Myocyte (in vitro differentiated cells): ENCODE measurements at places on chromosomes 16 and 17. TPM values are rescaled to one million over a fixed set of nuclear protein-coding genes. Genes with fewer than 3 reads are reported as not detected.
A peak's percentile ranks its signal among the peaks of the same experiment; 100 is the strongest.

GRCh38 chr17:15112846-15113617 is 152.1 kb downstream of the PMP22 start:
- no peak for DNase-seq

DNA sequence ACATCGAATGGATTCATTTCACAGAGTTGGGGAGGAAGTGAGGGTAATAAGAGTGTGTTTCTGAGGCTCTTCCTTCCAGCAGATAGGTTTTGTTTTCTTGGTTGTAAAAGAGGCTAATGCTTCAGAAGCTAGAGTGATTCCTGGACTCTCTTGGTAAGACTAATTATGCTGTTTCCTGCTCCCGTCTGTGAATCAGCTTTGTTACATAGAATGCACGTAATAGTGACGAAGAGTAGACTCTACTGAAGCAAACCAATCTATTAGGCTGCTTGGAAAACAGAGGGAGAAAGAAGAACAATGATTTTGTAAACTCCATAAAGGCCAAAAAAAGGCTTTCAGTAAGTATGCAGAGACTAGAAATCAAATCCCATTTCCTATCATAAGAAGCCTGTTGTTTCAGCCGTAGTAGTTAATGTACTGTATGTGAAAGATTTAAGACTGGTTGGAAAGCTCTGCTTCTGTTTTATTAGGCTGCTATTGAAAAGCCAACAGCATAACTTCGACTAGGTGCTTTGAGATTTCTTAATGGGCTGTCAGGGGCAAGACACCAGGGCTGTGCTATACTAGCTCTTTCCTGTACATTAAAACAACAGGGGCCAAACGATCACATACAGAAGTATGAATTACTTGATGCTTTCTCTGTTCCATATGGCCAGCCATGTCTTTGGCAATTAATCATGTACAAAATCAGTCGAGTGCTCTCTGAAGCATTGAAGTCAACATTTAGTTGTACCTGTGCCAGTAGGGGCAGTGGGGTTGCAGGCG is 219.0 kb downstream of the FTO start:
- no peak for DNase-seq

DNA sequence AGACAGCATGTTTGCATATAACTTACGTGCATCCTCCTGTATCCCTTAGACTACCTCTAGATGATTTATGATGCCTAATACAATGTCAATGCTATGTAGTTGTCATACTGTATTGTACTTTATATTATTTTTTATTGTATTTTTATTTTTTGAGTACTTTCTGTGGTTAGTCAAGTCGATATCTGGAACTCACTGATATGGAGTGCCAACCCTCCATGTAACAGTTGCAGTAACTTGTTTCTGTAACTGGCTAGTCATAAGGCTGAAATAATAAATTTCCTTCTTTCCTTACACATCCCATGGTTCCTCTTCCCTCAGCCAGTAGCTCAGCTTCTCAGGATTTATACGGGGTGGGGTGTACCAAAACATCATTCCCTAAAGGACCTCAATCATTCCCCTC is 23.5 kb downstream of the MPHOSPH6 start:
- DNase-seq: no peak

DNA sequence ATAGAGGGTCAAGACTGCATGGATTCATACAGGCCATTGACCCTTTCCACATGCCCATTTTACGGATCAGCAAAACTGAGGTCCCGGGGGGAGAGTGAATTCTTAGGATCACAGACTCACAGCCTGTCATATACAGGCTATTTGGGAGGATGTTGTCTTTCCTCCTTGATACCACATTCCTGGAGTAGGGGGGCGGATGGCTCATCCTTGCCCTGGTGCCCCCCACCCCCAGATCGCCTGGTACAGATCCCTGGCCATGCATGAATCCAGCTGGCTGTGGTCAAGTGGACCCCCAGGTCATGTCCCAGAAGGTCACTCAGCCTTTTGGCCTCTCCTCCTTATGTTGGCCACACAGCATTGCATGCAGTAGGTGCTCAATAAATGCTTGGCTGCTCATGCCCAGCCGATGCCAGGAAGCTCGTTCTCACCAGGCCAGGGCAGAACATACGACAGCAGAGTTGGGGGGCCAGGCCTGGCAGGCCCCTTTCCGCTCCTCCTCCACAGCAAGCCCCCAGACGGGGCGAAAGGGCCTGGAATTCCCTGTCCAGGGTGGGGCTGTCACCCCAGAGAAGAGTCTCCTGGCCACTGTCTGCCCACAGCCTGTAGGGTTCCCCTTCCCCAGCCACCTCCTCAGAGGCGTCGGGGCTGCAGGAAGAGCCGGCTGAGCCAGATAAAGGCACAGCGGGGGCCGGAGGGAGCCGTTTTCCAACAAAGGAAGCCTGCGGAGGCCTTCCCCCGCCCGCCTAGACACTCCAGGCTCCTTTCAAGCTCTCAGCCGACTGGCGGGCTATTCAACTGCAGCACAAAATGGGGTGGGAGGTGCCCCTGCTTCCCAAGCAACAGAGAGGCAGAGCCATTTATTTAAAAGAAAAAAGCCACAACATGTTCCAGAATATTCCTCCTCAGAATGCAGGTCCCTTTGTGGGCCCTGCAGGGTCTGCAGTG is 215.7 kb upstream of the CIBAR2 start:
- DNase-seq: no peak

DNA sequence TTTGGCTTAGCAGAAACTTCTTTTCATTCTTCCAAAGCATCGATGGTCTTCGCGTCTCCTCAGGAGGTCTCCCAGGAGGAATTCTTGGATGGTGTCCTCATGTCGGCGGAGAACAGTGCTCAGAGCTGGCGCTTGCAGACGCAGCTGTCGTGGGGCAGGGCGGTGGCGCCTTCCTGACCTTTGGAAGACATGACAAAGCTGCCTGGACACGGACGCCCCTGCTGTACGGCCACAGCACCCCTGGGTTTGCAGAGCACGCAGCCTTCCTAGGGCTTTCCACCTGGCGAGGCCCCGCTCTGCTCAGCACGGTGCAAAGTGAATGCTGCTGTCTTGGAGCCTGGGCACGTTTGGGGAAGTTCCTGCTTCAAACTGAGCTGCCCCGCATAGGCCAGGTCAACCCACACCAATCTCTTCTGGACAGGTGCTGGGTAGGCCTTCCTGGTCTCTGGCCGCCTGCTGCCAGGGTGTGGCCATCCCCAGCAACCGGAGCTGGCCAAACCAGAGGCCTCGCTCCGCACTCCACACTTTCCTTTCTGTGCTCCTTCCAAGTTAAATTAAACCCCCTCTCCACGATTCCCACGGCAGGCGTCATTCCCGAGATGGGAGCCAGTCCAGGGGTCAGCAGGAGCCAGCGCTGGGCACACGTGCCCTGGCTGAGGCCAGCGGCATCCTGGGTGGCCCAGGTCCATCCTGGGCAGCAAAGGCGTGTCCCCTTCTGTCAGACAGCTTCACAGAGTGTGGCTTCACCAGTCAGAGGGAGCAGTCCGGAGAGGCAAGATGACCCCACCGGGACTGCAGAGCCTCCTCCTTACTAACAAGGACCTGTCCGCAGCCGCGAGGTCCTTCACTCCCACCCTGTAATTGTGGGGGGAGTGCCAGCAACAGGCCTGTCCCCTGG is 15.0 kb upstream of the KREMEN2 start:
- no peak for DNase-seq

- DNase-seq: no peak
Measured at GRCh38 chr16:85181739-85182129, 69.5 kb upstream of the CIBAR2 start.

DNA sequence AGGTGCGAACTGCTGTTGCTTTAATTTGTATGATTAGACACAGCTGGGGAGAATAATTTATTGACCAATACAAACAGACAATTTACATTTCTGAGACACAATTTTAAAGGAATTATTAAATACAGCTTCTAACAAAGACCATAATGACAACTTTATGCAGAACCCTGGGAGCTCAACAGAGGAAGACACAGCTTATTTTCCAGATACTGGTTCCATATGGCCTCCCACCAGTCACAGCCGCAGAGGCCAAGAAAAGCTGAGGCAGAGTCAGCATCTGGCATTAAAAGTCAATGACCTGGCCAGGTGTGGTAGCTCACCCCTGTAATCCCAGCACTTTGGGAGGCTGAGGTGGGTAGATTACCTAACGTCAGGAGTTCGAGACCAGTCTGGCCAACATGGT is 66.1 kb upstream of the BCAR1 start:
- DNase-seq: no peak

DNA sequence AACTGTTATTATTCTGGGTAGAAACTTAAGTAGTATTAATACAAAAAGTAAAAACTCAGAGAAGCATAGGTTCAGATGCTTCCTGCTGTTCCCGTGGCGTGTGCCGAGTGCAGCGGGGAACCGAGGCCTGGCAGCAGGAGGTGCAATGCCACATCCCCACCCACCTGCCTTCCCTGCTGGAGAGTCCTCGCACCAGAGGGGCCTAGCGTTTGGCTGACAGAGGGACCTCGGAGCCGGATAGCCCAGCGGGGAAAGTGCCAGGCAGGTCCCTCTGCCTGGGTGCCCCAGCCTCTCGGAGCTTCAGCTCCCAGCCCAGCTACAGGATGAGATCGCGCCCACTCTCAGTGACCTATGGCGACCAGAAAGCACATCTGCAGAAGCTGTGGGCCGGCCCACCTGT is 169.6 kb upstream of the GSE1 start:
- no peak for DNase-seq

GRCh38 chr16:14548933-14549788 is 80.9 kb downstream of the PARN start:
- DNase-seq: no peak

DNA sequence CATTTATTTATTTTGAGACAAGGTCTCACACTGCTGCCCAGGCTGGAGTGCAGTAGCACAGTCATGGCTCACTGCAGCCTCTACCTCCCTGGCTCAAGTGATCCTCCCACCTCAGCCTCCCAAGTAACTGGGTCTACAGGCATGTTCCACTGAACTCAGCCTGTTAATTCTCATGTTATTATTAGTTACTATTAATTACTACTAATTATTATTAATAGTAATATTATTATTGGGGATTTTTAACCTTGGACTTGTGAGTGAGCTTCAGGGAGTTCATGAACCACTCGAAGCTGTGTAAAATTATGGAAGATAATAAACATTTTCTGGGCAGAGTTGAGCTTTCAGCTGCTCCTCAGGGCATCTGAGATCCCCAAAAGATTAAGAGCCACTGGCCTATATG is 4.6 kb upstream of the STAC2 start:
- no peak for DNase-seq

DNA sequence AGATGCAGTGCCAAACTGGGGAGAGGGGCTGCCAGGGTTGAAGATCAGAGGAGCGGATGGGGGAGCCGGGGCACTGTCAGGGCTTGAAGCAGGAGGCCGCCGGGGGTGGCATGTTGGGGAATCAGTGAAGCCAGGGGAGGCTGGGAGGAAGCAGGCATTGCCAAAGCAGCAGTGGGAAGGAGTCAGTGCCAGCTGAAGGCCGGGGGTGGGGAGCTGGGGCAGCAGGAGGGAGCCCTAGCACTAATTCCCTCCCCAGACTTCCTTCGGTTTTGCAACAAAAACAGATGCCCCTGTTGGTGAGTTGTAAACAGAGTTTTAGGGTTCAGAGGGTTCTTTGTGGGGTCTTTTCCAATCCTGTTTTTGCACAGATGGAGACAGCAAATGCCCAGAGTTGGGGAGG is 10.9 kb upstream of the TAC4 start:
- DNase-seq: no peak

DNA sequence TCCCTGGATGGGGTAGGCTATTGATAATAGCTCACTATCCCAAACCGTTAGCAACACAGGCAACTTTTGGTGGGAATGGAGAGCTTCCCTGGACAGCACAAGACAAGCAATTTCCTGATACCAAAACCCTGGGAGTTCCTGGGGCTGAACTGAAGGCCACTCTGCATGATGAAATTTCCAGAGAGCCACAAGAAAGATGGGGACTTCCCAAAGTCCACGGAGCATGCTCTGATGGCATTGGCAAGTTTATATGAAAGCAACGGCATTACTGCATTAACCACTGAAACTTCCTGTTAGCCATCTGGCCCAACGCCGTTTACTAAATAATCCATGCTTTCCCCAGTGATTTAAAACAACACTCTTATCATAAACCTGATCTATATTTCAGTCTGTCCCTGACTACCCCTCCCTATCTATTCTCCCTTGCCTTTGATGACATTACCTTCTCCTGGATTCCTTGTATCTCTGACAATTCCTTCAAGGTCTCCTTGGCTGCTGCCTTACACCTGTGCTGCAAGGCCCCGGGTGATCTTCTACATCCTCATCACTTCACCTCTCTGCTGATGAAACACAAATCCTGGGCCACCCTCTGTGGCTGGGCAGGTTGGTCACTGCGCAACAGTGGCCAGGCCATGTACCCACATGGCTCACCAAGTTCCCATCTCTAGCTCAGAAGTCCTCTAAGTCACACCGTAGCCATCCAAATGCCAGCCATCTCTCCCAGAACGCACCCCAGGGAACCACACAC is 108.5 kb upstream of the RCVRN start:
- DNase-seq: no peak

DNA sequence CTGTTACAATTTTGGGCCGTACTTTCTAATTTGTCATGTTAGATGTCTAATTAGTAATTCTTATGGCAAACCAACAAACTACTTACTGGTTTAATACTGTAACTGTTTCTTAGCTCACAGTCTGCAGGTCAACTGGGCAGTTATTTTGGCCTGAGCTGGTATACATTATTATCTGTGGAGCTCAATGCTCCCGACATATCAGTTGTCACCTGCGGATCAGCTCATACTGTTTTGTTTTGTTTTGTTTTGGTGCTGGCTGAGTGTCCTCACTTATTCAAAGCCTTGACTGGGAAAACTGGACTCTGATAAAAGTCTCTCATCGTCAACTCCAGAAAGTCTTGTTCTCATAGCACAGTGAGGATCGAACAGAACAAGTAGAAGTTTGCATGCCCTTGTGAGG is 1060.6 kb upstream of the CDH8 start:
- no peak for DNase-seq

- DNase-seq: no peak
Measured at GRCh38 chr17:74875977-74876593, 3.3 kb upstream of the FDXR start.

- DNase-seq: no peak
Measured at GRCh38 chr16:81517150-81517499, 72.5 kb downstream of the CMIP start.

- peak; percentile 65 for DNase-seq
Measured at GRCh38 chr16:29926711-29927052, 656 bp upstream of the KCTD13 start.

- no peak for DNase-seq
Measured at GRCh38 chr16:143047-143446, 4.6 kb upstream of the NPRL3 start.

The MT4 gene
- total RNA-seq: not detected in 2 replicates

The WDR90 gene
- total RNA-seq: 6.5 and 8.0 TPM in 2 replicates

The RAB37 gene
- 0.57 TPM in 1 of 2 replicates, not detected in the other for total RNA-seq

The SDR42E1 gene
- total RNA-seq: 0.62 and 1.0 TPM in 2 replicates

The CDH11 gene
- 67.8 and 113 TPM in 2 replicates for total RNA-seq

The KRT23 gene
- not detected in 2 replicates for total RNA-seq

The NT5M gene
- total RNA-seq: 12.4 and 19.3 TPM in 2 replicates

The TERB1 gene
- not detected in 2 replicates for total RNA-seq
